ENCODE measurements at places on chromosomes 6 and 20.

DNA sequence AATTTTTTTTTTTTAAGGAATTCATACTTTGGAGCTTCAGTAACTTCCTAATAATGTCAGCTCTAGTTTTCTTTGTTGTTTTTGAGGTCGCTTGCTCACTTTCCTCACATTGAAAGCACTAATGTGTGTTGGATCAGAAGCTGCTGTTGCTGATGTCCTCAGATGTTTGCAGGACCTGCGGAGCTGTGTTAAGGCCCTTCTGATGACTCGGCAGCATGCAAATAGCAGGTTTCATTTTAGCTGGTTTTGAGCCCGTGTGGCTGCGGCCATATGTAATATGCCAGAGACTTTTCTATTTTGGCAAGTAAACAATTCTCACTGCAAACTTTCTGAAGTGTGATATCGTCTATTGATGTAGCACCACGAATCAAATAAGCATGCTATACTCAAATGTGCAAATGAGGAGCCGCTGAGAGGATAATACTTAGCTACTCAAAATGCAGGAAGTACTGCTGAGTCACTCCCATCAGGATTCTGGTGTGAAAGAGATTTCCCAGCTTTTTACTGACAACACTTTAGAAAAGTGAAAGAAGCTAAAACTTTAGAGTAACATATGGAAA lies 187.8 kb downstream of the SASH1 start:
- no peak for DNase-seq

DNA sequence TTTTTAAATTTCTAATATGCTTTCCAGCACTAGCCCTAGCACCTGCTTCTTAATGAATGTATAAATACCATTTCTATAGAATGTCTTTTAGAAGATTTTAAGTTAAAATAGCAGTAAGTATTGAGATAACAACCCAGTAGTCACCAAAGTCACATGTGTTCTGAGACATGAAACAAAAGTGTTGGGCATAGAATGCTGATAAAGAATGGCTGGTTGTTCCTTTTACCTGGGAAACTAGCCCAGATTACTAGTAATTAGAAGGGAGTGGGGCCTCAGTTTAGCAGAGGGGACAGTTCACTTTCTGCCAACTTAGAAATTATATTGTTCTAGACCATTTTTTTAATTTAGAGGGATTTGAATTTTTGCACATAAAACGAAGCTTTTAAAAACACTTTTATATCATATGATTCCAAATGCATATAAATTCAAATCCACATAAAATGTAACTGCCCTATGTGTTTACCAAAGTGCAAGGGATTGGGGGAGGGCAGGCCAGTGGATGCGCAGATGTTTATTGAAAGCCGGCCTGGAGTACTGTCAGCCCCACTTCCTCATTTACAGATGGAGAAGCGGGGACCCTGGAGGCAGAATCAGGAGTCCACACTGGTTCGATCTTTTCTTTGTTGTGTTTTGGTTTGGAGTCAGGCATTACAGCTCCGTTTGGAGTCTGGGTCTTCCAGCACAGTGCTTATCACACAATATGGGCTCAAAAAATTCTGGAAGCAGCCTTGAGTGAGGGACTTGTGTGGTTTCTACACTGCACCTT lies 139.8 kb downstream of the ZDHHC14 start:
- DNase-seq, result no peak

GRCh38 chr6:143559051-143559660 lies 47.6 kb upstream of the FUCA2 start:
- no peak for DNase-seq

DNA sequence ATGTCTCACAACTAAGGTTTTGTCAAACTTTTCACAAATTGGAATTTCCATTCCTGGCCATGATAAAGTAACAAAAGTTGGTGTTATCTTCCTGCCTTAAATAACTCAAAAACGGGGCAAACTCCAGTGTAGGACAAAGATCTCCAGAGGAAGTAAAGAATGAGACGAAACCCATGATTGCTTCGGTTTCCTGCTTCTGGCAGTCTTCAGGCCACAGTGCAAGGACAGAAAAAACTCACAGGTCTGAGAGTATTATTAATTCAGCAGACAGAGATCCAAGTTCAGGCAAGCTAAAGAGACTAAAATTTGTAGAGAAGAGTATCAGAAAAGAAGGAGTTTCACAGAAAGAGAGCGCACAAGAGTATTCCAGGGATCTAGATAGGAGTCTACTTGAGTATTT lies 64.8 kb upstream of the RCAN2 start:
- DNase-seq, result no peak

DNA sequence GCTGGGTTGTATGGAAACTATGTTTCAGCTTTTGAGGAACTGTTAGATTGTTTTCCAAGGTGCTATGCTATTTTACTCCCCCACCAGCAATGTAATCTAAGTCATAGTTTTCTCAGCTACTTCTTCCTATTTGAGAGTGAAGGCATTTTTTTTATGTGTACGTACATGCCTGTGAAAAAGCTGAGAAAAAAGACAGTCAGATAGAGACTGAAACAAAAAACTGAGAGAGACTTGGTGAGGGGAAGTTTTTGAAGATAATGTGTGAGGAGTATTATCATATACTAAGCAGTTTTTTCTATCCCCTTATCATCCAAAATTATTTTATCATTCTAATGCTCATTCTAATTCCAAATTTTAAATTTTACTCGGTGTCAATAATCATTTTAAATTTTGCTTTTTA lies 780.0 kb downstream of the BCKDHB start:
- no peak for DNase-seq

- DNase-seq, result peak; percentile 71
Observed at GRCh38 chr20:38645980-38646858, 44.6 kb downstream of the ARHGAP40 start.

DNA sequence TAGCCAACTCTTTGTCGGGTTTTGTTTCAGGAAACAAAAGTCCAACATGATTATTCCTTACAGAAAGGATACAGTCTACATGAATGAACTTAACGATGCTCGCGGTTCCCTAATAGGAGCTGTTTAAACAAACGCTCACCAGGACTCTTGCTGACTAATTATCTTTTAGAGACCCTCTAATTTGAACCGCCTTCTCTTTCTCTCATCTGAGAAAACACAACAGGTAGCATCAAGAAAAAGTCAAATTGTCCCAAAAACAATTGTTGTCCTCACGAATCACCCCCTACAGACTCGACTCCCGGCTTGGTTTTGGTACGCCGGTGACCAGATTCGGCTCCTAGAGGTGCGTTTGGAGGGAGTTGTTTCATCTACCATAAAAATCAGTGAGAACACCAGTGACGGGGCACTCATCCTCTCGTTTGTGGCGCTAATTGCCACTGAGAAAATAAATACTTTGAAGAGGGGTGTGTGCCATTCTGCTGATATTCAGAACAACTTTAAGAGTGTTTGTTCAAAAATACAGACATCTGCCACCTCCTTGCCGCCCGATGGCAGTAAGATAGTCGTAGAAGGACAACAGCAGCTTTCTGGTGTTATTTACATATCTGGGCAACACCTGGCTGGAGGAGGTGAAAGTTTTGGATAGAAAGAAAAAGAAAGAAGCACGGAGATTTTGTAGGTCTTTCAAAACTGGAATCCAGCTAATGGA lies 1.1 kb upstream of the SIM1 start:
- DNase-seq, result peak; percentile 36

DNA sequence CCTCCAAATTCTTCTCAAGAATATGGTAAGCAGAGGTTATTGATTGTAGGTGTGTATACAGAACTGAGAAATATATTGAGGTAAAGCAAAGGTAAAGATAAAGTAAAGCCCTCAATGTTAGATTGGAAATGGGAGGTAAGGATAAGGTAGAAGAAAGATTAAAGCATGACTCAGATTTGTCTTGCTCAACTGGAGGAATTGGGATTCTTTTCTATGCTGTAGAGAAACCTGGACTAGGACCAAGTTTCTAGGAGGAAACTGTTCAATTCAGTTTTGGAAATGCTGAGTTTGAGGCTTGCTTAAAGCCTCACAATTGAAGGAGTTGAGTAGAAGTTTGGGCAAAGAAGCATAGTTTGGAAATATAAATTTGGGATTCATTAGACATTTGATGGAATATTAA lies 634.0 kb upstream of the PTCHD4 start:
- no peak for DNase-seq

GRCh38 chr6:108755257-108756240 lies 92.7 kb upstream of the ARMC2 start:
- no peak for DNase-seq

DNA sequence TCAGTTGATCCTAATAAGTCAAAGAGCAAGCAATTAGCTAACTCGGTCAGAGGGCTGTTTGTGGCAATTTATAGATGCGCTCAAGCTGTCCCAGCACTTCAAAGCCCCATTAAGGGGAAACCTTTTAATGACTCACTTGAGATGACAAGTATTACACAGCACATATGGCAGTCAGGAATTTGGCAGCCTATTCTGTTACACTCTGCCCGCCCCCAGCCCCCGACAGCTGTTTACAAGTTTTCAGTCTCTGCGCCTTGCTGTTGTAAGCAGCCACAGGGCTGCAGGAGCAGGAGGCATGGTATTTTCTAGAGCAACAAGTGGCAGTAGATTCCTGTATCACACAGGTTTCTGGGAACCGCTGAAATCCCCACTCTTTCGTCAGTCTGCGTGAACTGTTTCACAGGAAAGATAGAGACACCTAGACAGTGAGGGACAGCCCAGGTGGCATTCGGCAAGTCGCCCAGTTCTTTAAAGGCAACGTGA lies 263.0 kb downstream of the FOXC1 start:
- DNase-seq, result peak; percentile 95

DNA sequence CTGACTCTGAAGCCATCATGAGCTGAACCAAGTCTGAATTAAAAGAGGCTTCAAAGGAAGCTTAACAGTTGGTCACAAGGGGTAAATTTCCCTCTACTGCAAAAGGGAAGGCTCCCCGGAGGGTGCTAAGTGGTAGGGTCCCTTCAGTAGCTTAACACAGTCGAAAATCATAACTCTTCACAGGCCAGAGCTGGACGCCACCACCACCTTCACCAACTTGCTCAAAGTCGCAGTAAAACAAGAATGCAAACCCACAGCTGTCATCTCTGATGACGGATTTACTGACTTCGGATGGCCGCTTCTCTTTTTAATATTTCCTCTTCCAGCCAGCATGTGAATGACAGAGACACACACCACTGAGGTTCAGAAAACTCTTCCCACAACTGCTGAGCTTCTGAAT lies 144.7 kb upstream of the FBXL4 start:
- DNase-seq, result no peak

DNA sequence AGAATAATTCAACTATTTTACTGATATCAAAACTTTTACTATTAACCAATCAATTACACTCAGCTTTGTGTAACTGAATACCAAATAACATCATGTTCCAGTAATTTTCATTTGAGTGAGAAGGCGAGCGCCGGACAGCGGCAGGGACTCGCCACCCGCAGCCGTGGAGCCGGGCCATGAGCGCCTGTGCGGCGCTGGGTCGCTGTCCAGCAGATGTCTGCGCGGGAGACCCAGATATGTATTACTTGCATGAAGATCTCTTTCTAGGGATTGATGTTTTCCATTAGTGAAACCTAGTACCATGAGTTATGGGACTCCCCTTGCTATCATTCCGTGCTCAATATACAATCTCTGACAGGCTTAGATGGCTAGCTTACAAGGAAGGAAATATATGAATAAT lies 245.1 kb upstream of the PRSS16 start:
- no peak for DNase-seq

GRCh38 chr6:7402716-7403115 lies 13.1 kb downstream of the RIOK1 start:
- DNase-seq, result no peak

GRCh38 chr6:32081168-32081990 lies 27.8 kb downstream of the TNXB start:
- DNase-seq, result no peak

GRCh38 chr6:92504509-92504908 lies 914.9 kb downstream of the EPHA7 start:
- no peak for DNase-seq

- no peak for DNase-seq
Observed at GRCh38 chr20:37528446-37529213, 954 bp upstream of the BLCAP start.

- no peak for DNase-seq
Observed at GRCh38 chr6:34272013-34272926, 23.5 kb upstream of the SMIM29 start.

DNA sequence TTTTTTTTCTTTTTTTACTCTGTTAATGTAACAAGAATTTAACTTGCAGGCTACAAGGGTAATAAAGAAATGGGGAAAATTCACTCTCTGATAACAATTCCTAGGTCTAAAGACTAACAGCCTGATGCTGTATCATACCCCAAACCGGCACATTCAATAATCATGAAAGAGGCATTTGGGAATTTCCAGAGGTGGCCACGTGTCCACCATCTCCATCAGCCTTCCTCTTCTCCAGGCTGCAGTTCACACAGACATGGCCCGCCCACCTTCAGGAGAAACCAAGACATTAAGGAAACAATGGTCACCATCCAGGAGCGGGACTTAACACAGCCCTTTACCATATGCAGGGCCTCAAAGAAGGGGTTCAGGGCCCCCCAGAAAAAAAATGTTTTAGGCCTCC lies 44.8 kb downstream of the PDE10A start:
- DNase-seq, result no peak

- DNase-seq, result no peak
Observed at GRCh38 chr6:130382872-130383490, 17.2 kb downstream of the TMEM200A start.

DNA sequence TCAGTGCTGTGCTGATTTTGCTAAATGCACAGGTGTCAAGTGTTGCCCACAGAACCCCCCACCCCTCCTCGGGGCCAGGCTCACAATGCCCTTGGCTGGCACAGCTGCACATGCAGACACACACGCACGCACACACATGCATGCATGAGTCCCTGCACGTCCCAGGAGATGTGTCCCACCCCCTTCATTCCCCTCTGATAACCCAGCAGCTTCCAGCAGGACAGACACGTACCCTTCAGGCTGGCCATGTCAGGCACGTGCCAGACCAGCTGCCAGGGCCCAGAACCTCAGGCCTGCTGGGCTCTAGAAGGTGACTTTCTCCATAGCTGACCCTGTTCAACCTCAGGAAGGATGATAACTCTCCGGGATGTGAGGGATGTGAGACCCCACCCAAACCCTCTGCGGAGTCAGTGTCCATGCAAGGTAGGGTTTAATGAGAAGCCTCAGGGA lies 44.4 kb downstream of the MRPL14 start:
- DNase-seq, result no peak

DNA sequence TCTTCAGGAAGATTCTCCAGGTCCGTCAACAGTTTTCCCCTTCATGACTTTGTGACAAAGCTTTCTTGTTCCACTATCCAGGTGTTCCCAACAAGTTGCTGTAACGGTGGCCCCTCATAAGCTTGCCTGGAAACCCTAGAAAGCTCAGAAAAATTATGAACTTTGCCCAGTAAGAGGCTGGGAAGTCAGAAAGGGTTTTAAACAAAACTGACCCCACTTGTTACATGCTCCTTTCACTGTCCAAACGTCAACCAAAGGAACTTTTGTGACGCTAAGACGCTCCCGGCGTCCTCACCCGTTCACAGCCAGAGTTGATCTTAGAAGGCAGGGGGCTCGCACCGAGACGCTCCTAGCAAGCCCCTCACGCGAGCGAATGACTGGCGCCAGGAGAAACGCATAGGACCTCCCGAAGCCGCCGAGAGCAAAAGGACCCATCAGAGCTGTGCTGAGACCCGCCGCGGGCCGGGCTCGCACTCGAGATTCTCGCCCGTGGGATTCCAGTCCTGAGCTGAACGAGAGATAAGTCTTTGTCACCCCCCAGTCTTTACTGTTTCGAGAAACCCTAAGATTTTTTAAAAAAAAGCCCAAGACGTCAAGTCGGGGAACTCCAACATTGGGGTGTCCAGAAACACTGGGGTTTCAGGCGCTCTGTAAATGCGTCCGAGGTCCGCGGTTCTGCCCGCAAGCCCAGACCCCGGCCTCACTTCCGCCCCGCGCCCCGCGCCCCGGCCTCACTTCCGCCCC lies 544 bp upstream of the ACAT2 start:
- DNase-seq, result peak; percentile 42

GRCh38 chr6:87925373-87926060 lies 122.1 kb upstream of the SPACA1 start:
- no peak for DNase-seq

Measured in NCI-H1105 (cell line).